Stimulated activated CD8-positive, alpha-beta memory T cell treated with anti-CD3 and anti-CD28 coated beads, Interleukin-4, amount 100 ng/mL, for 24 hours (primary cell): ENCODE measurements at places on chromosomes 1 and 21.

DNA sequence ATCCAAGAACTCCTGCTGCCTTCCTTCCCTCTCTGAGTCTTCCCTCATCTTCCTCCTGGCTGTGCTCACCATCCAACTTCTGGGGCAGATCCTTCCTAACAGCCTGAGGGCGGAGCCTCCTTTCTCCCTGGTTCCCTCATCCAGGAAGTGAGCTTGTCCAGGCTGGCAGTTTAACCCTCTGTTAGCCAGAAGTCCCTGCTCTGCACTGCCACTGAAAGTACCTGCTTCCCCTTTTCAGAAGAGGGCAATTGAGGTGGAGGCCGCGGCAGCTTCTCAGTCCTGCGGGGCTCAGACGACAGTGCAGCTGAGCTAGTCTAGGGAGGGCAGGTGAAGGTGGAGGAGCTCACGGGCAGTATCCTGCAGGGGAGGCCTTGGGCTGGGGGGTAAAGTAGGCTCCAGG lies 149.1 kb downstream of the FCRL5 start:
- no peak for DNase-seq

GRCh38 chr1:64470665-64471217 lies 812 bp downstream of the CACHD1 start:
- no peak for DNase-seq

- no peak for DNase-seq
Observed at GRCh38 chr1:59985911-59986515, 59.4 kb upstream of the CYP2J2 start.

DNA sequence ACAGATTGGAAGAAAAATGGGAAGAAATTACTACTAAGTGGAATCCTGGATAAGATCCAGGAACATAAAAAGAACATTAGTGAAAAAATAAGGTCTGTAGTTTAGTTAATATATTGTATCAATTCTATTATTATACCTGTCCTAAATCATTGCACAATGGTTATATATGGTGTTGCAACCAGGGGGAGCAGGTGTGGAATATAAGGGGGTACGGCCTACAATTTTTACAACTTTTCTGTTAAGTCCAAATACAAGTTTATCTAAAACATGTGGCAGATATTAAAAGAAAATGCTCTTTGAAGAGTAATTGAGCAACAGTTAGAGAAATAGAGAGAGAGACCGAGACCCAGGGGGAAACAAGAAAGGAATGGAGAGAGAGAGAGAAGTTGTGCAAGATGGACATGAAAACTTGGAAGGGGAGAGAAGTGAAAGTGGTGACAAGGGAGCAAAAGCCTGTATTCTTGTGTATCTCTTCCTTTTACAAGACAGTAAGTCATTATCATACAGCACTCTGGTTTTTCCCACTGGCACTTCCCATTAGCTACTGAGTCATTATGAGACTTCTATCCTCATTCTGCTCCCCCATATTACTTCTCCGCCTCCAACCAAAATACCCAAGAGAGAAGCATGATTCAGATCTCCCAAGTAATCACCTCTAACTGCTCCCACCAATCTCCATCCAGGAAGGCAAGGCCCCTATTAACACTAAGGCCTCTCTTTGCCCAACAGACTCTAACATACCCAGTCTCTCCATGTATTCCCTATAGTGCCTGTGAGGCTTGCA lies 22.3 kb upstream of the TRAF3IP3 start:
- no peak for DNase-seq

- DNase-seq = no peak
Observed at GRCh38 chr21:38250991-38251418, 5.8 kb upstream of the KCNJ15 start.

GRCh38 chr1:214902636-214903320 lies 179.8 kb upstream of the KCNK2 start:
- DNase-seq = no peak

DNA sequence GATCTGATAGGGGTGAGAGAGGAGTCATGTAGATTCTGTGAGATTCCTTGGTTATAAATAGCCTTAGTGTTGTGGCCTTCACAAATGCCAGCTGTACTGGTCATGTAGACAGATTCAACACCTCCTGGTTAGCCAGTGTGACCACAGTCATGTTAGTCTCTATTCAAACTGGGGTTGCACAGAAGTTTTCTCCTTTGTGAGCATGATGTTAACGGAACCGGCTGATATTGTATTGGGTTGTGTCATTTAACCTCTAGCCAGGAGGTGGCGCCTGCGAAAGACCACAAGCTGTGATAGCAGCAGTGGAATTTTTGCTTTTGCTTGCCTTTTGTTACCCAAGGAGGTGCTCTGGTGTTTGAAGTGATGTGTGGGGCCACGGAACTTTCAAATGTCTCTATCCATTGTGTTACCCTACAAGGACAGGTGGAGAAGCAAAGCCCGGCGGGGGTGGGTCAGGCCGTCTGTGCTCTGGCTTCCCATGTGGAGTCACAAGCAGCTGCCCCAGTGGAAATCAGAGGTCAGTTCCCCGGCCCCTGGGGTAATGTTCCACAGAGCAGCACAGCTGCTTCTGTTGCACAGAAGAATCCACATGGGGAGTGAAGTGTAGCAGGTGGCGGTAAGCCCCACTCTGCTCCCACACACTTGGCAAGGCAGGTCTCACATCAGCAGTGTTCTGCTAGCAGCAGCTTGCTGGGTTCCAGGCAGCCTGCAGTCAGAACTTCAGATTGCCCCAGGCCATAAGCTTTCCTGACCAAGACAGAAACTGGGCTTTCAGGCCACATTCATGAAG lies 112.6 kb downstream of the ADAMTS1 start:
- no peak for DNase-seq

GRCh38 chr1:225430301-225430700 lies 2.5 kb upstream of the LBR start:
- no peak for DNase-seq

DNA sequence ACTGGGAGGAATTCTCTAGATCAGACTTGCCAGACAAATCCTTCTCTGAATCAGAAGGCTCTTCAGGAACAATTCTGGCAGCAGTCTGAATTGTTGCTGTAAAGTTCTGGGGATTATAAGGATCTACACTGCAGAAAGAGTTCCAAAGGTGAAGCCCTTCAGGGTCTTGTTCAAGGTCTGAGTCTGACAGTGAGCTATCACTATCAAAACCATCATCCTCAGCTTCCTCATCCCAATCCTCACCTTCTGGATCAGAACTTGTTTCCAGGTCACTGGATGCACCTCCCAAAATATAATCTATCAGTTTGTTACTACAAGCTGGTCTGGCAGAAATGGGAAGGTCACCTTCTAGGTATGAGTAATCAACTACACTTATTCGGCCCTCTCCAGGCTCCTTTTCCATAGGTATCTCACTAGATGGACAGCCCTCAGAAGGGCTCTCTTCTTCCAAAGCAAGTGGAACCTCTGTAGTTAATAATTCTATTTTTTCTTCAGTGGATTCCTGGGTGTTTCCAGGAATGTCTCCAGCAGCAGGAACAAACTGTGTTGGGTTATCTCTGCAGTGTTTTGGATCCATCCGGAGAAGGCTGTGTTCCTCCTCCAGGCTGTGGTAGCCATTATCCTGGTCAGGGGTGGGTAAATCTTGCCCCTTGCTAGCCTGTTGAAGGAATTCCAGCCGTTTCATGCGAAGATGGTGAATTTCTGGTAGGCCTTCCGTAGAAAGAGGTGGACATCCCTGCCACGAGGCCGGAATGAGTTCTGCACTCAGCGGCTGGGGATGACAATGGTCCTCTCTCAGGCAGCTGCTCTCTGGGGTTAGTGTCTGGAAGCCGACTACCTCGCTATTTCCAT lies 1.6 kb downstream of the PPP1R15B start:
- no peak for DNase-seq

DNA sequence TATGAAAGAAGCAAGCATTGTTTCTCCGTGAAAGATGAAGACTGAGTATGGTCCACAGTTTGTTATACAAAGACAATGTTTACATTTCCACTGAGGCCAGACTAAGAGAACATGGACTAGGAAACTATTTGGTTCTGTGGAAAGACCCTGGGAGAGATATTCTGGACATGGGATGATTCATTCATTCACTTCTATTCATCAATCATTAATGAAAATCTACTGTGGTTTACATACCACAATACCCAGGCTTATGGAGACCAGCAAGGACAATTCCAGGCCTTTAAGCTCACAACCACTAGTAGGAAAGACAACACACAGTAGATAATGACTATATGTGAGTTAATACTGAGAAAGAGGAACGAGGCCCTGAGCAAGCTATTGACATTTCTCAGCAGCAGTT lies 125.4 kb downstream of the TBX15 start:
- no peak for DNase-seq

GRCh38 chr1:69524015-69524414 lies 43.7 kb upstream of the LRRC7 start:
- DNase-seq = no peak

DNA sequence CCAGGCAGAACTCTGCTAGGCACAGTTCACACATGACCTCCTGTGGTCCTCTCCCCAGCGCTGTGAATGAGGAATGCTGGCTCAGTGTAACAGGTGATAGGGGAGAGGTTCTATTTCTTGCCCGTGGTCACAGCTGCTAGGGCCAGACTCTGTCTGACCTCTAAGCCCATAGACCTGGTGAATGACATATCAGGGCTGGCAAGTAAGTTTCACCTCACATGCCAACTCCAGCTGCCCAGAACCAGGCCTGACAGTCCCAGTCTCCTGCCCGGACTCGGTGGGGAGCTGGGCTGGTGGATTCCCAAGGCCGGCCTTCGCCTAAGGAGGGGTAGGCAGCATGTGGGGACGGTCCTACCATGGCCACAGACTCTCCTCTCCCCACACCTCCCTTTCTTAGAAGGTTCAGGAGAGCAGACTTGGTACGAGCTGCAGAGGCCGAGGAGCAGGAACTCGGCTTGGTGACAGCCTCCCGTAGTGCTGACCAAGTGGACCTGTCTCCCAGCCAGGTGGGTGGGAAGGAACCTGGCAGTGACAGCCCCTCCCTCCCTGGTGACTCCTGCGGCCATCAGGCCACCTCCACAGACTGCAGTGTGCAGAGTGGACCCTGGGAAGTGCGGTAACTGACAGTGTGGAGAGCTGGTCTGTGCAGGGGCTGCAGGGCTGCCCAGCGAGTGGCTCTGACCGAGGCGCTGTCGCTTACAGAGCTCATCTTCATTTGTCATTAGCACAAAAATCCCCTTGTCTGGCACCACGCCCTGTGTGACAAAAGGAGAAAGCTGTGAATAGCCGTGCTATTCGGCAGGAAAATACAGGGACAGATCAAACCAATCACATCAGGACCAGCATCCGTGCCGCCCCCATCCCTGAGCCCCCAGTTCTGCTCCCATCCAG lies 74.6 kb downstream of the SCCPDH start:
- no peak for DNase-seq

GRCh38 chr1:95308276-95309030 lies 74.4 kb downstream of the RWDD3 start:
- DNase-seq = no peak

DNA sequence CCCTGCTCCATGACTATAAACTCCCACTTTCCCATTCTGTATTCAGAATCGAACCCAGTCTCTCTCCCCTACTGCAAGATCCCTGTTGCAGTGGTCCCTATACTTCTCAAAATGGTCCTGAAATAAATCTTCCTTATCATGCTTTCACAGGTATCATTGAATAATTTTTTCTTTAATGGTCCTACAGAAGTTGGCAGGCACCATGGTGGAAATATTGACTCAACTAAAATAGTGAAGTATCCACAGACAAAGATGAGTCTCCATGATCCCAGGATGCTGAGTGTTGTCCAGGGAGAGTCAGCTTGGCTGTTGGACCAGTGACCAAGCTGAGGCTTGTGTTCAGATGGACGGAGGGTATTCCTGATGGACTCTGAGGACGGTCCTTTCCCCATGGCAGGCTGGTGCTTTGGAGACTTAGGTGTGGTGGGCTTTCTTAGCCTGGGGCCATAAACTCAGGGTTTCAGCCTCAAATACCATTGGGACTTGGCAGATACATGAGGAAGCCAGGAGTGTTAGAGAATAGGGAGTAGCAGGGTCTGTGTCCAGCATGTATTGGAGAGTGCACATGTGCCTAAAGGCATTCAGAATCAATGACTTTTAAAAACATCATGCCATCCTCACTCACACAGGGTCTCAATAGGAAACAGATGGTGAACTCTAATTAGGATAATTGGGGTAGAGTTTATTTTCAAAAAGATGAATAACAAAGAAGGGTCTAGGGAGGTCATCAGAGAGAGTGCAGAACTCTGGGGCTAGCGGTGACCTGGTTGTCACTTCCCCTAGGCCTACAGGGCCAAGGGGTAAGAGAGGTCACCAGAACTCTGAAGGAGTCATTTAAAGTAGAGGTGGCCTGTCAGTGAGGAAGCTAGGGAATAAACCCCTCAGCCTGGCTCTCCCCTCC lies 19.8 kb downstream of the TINAGL1 start:
- DNase-seq = no peak

- no peak for DNase-seq
Observed at GRCh38 chr1:197145446-197146024, 934 bp downstream of the ASPM start.

- DNase-seq = no peak
Observed at GRCh38 chr1:50097021-50097679, 11.6 kb upstream of the ELAVL4 start.

GRCh38 chr1:53669621-53670191 lies 69.3 kb downstream of the GLIS1 start:
- DNase-seq = no peak

DNA sequence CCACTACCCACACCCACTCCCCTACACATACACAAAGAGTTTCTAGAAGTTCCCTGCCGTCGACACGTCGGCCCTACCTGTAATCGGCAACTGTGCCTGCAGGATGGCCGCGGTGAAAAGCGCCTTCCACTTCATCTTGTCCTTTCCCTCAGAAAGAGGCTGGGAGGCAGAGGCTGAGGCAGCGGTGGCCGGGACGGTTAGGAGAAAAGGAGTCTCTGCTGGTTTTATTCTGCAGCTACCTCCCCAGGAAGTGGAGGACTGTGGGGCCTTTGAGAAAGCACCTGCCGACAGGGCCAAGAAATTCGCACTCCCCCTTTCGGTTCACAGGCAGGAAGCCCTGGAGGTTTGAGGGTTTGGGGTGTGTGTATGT lies at the start of gene CD247:
Gene CD247, minus strand, starts transcription at position 199 of the 370 bp plus-strand sequence. Its CDS starts 64 bp downstream, at position 135.
- peak; percentile 48 for DNase-seq

DNA sequence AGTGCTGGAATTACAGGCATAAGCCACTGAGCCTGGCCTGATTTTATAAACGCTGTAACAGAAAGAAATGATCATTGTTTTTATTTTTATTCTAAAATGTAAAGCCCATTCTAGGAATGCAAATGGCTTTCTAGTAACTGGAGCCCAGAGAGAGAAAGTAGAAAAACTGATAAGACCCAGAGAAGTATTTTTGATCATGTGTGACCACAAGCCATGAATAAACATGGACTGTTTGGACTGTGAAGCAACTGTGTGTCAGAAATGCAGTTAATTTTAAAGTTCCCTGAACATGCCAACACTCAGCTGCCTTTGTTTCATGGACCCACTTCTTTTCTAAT lies 39.7 kb downstream of the EIF2B3 start:
- no peak for DNase-seq

DNA sequence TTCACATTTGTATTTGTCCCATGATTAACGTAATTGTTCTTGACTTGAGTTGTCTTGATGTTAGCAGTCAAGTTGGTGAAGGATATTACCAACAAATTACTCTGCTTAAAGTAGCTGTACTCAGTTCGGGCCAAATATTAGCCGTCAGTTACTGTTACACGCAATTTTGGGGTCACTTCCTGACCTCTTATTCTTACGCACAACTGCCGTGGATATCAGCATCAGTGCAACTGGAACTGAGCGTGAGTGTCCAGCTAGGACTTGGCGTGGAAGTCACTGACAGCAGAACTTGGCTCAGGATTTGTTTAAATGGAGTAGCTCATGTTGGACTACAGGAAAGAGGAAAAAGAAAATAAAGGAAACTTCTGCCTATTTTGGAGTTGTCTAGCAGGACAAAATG lies 56.4 kb downstream of the ADAMTS1 start:
- DNase-seq = no peak

- DNase-seq = no peak
Observed at GRCh38 chr21:40372506-40372905, 474.5 kb downstream of the DSCAM start.

- no peak for DNase-seq
Observed at GRCh38 chr1:196897158-196897828, 9.4 kb downstream of the CFHR4 start.
